ENCODE measurements at places on chromosomes 13 and 19.
A peak's percentile ranks its signal among the peaks of the same experiment; 100 is the strongest.

DNA sequence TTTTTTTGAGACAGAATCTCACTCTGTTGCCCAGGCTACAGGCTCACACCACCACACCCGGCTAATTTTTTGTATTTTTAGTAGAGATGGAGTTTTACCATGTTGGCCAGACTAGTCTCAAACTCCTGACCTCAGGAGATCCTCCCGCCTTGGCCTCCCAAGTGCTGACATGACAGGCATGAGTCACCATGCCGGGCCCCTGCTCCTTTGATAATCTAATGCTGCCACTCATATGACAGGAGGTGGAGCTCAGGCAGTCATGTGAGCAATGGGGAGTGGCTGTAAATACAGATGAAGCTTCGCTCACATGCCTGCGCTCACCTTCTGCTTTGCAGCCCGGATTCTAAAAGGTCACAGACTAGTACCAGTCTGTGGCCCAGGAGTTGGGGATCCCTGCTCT is 25.1 kb downstream of the ARHGEF18 start:
- DNase-seq, result no peak

DNA sequence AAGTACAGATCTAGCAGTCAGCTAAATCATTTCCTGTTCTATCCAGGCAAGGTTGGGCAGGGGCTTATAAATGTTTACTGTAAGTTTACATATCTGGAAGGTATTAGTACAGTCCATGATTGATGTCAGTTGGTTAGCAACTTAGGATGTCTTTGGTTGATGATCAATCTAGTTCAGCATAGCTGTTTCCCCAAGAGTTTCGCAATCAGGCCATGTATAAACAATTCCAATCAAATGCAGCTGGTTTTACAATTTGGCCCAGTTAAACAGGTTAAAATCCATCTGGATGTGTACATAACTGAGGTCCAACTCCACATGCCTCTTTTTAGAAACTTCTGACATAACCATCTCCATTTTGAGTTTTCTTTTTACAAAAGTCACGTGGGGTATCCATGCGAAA is 6.9 kb downstream of the ZNF221 start:
- DNase-seq, result no peak

DNA sequence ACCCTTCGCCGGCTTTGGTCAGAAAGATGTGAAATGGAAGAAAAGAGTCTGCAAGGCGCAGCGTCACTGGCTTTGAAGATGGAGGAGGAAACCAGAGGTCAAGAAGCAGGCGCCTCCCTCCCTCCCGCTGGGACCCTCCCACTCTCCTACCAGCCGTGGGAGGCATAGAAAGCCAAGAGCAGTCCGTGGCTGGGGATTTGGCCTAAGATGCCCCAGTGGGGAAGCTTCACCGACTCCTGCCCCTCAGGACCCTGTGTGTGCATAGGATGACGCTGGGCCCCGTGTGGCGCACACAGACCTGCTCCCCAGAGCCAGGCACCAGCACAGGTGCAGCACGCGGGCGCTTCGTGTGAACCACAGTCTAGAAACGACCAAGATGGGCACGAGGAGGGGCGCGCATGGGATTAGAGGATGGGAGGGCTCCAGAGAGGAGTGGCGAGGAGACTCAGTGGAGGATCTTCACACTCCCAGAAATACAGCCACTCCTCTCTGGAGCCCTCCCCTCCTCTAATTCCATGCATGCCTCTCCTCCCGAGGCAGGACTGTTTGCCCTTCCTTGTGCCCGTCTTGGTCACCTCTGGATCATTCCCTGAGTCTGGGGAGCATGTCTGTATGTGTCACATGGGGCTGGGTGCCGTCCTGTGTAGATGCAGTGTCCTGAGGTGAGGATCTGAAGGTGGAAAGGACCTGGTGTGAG is 194.3 kb downstream of the TEX29 start:
- DNase-seq, result no peak

GRCh38 chr19:33212436-33213172 is 13.0 kb downstream of the SLC7A10 start:
- no peak for DNase-seq

- DNase-seq, result no peak
Observed at GRCh38 chr19:28831462-28831861, 381.5 kb downstream of the UQCRFS1 start.

DNA sequence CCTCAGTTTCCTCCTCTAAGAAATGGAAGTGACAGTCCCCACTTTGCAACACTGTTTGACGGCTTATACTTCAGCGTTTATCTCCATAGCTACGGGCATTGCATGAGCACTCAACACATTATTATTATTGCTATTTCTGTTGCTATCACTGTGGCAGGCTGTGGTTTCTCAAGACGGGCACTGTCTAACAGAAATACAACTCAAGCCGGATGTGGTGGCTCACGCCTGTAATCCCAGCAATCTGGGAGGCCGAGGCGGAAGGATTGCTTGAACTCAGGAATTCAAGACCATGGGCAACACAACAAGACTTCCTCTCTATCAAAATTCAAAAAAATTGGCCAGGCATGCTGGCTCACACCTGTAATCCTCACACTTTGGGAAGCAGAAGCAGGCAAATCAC is 4.9 kb upstream of the ZSWIM4 start:
- DNase-seq, result peak; percentile 72

- DNase-seq, result no peak
Observed at GRCh38 chr19:56189785-56190184, 7.8 kb downstream of the ZSCAN5B start.

DNA sequence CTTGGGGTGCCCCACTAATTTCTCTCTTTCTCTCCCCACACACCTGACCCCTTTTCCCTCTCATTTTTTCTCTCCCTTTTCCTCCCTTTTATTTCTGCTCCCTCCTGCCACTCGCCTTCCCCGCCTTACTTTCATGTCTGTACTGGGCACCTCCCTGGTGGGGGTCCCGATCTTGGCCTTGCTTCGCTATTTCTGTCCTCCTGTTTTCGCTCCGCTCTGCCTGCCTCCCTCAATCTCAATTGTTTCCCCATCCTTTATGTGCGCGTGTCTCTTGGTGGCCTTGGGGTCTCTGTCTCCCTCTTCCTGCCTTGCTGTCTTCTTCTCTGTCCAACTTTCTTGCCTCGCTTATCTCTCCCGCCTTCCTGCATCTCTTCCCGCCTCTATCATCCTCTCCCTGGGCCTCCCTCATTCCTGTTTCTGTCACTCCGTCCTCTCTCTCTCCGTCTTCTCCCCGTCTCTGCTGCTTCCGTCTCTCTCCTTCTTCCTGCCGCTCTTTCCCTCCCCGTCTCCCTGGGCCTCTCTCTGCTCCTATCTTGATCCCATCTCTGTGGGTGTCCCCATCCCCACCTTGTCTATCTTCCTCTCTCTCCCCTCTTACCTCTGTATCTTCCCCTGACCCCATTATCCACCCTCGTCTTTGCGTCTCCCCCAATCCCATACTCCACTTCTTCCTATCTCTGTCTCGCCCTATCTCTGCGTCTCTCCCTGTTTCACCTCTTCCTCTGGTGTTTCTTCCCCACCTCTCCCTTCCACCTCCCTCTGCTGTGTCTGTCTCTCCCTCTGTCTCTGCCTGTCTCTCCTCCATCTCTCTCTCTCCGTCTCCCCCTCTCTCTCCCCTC is 4.0 kb downstream of the GRIN2D start:
- no peak for DNase-seq

DNA sequence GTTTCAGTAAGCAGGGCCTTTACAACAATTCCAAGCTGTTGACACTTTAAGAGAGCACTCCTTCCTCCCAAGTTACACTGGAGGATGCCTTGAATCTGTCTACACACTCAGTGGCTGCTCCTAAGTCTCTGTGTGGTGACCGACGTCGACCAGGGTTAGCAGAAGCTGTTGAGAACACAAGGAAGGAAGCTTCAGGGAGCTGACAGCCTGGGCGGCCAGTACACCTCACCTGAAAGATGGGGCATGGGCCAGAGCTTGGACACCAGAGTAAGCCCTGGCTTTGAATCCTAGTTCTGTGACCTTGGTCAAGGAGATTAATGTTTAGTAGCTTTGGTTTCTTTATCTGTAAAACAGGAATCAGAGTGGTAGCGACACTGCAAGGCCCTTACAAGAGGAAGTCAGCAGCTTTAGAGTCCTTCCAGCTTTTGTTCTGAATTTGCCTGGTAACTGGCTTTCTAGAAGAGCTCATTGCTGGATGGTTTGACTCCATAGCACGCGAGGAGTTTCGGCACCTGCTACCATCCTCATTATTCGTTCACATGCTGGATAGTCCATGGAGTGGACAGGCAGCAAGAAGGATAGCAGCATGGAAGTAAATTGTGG is 214.2 kb downstream of the FGF9 start:
- DNase-seq, result no peak

DNA sequence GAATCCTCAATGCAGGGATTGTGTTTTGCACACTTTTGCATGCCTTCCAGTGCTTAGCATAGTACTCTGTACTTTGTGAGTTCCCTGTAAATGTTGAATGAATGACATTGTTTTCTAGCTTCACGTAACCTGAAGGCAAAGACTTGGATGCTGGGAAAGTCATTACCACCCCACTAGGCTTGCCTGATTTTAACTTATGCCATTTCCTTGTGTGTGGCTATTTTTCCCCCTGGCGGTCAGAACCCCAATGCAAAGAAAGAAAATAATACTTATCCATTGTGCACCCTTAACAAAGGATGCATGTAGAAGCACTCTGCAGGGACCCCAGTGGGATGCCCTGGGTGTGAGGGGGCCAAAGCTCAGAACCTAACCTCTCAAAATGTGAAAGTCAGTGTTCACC is 1.2 kb upstream of the ENOX1 start:
- DNase-seq, result no peak

DNA sequence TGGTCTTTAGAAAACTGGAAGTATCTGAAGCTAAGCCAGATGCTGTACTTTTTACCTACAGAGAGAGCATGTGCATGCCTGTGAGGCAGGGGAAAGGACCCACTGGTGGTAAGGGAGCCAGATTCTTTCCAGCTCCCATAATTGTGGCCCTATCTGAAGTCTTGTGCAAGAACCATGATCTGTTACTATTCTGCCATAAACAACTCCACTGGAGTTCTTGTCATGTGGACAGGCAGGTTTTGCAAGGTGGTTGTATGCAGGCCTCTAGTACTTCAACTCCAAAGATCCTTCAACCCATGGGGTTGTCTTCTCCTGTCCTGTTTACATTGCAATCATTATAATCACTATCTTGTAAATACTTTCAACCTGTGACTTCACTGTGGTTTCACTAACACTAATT is 14.1 kb downstream of the PROSER1 start:
- no peak for DNase-seq

DNA sequence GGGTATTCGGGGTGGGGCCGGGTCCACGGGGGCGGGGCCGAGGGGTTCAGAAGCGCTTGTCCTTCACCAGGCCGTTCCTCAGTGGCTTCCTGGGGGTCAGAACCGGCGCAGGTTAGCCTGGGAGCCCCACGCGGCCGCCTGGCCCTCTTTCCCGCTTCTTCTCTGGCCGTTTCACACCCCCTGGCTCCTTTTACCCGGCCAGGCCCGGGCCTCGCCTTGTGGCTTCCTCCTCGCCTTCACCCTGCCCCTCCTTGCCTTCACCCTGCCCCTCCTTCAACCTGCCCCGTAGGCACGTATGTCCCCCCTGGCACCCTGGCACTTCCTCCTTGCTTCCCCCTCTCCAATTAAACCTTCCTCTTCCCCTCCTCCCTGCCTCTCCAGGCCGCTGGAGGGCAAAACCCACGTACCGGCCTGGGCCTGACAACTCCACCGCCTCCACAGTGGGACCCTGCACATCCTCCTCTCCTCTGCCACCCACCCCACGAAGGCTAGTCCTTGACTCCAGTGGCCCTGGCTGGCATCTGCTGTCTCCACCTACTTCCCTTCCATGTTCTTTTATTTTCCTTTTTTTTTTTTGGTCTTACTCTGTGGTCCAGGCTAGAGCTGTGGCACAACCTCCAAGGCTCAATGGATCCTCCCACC is 25.3 kb downstream of the CERS1 start:
- DNase-seq, result no peak

GRCh38 chr19:14563989-14564651 is 7.7 kb downstream of the NDUFB7 start:
- DNase-seq, result no peak

DNA sequence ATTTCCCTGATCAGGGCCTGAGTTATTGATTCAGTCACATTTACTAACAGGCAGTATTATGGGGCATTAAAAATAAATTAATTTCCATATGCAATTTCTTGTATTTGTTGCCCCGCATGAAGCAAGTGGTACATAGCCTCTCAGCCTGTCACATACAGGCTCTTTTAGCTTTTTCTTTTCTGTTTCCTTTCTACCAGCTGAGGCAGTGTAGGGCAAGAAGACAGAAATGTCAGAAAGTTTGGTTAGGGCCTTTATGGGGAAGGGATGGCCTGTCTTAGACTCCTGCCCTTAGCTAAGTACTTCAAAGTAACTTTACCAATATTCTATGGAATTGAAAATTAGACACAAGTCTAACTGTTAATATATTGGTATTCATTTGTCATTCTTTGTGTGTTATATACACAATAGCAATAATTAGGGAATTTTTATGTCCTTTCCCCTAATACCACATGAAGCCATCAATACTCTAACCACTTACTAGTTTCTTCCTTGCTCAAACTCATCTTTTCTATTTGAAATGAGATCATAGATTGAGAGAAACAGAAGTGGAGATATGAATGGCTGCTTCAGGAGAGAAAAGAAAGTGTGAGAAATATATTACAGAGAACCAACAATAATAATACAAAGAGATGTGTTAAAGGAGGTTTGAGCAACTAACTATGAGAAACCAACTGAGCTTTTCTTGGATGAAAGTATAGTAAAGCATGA is 669.6 kb downstream of the PCDH17 start:
- DNase-seq, result no peak

DNA sequence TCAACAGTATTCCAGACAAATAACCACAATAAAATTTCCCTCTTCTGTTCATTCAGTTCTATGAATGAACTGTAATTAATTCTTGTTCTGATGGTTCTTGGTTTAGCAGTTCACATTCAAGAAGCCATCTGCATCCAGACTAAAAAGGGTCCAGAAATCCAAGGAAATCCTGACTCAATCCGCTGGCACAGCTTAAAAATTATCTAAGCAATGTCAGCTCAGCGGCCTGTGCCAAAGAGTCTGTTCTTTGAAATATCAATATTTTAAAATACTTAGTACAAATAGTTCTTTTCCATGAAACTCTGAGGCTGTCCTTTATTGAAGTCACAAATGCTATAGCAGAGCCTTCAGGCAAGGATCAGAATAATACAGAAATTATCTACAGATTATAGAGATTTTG is 57.2 kb downstream of the DHRS12 start:
- no peak for DNase-seq

- DNase-seq, result no peak
Observed at GRCh38 chr19:51128227-51128626, 3.5 kb downstream of the SIGLEC9 start.

- DNase-seq, result no peak
Observed at GRCh38 chr13:78680115-78680561, 21.2 kb upstream of the OBI1 start.

DNA sequence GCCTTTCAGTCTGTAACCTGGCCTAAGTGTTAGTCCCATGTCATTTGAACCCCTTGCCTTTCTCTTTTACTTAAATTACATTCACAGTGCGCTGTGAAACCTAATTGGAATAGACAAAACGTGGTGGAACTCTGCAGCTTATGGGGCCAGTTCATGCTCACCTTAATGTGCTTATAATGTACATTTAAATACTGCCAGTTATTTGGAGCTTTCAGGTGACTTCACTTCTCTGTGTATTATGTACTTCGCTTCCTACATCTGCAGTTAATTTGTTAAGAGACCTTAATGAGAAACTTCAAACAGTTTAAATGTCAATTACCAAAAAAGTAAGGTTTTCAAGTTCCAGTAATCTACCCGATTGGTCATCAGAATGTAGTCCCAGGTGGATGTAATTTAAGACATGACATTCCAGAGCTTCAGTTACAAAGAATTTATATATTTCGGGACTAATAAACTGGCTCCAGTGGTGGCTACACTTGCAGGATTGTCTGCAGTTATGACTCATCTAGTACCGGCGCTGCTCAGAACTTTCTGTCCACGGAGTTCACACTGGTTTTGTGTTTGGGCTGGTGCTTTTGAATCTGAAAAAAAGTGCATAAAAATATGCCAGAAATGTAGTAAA is 125.3 kb downstream of the TM9SF2 start:
- no peak for DNase-seq
